ENCODE measurements at places on chromosomes 5 and 9. TPM values are rescaled to one million over a fixed set of nuclear protein-coding genes. Genes with fewer than 3 reads are reported as not detected.
A peak's percentile ranks its signal among the peaks of the same experiment; 100 is the strongest.

GRCh38 chr5:173890195-173890991 is 2.2 kb downstream of the CPEB4 start:
- peak; percentile 43 for DNase-seq

DNA sequence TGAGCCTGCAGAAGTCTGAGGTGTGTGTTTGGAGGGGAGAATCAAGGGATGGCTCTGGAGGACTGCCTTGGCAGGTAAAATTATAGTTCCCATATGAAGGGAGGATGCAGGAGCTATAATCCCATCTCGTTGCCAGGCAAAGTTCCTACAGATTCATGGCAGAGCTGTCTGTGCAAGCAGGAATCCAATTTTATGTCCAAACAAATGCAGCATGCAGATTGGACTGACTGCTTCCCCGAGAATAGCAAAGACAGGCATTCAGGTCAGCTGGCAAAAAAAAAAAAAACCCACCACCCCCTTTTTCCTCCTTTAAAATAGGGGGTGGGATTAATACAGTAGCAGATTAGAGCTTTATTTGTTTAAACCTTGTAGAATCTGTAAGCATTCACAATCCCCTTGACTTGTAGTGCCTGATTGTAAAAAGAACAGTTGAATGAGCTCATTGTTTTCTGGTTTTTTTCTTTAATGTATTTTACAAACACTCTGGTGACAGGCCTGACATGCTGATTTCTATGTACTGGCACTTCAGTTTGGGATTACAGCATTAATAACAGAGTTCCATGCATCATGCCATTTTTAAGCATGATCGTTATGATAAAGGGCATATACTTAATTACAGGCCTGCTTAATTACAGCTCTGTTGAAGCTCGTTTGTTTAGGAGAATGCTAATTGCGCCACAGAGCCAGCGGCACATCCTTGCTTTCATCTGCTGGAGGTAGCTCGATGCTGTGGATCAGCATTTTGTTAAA is 141.4 kb upstream of the LMX1B start:
- DNase-seq, result no peak

DNA sequence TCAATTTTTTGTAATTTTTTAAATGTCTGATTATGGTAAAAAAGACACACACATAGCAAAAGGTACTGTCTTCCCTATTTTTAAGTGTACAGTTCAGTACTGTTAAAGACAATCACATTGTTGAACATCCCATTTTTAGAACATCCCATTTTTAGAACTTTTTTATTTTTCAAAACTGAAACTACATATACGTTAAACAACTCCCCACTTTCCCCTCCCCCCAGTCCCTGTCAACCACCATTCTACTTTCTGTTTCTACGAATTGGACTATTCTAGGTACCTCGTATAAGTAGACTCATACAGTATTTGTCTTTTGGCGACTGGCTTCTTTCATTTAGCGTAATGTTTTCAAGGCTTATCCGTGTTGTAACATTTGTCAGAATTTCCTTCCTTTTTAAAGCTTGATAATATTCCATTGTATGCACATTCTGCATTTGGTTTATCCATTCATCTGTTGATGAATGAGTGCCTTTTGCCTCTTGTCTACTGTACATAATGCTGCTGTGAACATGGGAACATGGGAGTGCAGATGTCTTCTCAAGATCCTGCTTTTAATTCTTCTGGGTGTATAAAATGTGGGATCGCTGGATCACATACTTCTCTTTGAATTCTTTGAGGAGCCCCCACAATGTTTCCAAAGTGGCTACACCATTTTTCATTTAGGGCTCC is 154.0 kb downstream of the PIK3R1 start:
- DNase-seq, result no peak

GRCh38 chr9:2857564-2858198 is 13.8 kb upstream of the PUM3 start:
- peak; percentile 80 for DNase-seq

The EIF4E1B gene
- total RNA-seq, result 0.27 TPM

DNA sequence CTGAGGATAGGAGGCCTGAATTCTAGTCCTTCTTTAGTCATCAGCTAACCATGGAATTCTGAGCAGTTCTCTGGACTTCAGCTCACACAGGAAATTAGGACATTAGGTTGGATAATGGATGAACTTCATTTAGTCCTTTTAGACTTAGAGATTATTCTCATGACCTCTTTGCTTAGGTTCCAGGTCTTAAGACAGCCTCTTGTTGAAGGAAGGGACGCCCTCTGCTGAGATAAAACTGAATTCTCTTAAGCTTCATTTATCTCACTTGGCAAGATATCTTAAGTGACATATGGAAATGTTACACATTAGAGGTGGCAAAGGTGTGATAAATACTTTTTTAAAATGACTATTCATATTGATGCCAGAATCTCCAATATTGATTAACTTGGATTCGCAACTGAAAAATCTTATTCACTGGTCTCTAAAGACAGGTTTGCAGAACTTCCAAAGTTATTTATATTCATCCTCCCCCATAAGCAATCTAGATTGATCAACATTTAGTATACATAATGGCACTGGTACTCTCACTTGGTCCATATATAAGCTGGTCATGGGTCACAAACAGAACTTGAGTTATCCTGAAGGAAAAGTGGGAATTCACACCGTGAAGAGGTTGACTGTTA is 16.9 kb upstream of the ZNF366 start:
- no peak for DNase-seq

All from cerebellum (tissue), 4 donors.